ENCODE measurements at places on chromosomes 3 and 15.

GRCh38 chr15:63703641-63704240 is 106.6 kb downstream of the FBXL22 start:
- no peak for DNase-seq

GRCh38 chr3:114929971-114930732 is 216.9 kb downstream of the ZBTB20 start:
- no peak for DNase-seq

GRCh38 chr3:80238152-80238551 is 470.4 kb upstream of the ROBO1 start:
- DNase-seq, result no peak

GRCh38 chr15:76565366-76565765 is 228.8 kb downstream of the ISL2 start:
- DNase-seq, result no peak

GRCh38 chr3:119562307-119562961 is 3.0 kb upstream of the CD80 start:
- DNase-seq, result no peak

DNA sequence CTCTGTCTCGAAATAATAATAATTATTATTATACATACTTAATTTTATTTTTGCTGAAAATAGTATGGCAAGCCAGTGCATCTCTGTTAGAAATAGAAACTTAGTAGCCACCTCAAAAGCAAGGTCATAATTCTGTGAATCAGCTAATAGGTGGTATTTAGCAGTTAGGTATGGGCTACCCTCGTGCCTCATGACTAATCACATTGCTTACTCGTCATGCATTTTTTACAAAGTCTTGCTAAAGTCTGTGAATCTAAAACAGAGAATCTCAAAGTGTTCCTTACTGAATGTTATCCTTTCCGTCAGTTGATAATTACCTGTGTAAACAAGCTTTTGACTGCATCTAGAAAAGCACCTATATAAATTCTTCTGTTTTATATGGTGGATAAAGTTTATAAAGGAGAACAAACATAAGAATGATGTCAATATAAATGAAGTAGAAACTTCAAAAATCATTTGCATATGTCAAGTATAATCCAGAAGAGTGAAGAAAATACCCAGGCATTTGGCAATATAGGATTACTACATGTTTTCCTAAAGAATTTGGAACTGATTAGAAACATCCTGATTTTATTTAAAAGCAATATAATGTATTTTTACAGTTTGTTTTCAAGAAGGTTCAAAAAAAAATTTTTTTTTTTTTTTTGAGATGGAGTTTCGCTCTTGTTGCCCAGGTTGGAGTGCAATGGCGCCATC is 6.2 kb downstream of the PPARG start:
- DNase-seq, result no peak

GRCh38 chr15:48963524-48964113 is at the start of gene SHC4:
Gene SHC4 (minus strand): TSS chr15:48963919. CDS start chr15:48963015, 904 bp downstream.
- DNase-seq, result peak; percentile 80

DNA sequence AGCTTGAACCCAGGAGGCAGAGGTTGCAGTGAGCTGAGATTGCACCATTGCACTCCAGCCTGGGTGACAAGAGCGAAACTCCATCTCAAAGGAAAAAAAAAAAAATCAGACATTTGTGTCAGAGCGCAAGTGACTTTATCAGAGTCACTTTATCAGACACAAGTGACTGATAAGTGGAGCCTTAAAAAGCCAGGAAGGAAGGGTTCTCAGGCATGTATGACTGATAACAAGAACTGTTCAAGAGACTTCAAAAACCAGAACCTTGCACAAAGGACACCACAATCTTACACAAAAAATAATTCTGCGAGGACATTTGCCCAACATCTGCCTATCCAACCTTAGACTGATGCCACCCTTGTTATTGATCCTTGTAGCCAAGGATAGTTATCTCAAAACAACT is 13.3 kb upstream of the CFAP44 start:
- DNase-seq, result no peak

GRCh38 chr15:25663515-25663914 is 199.6 kb downstream of the ATP10A start:
- no peak for DNase-seq

- no peak for DNase-seq
Measured at GRCh38 chr3:97823046-97824004, 1.5 kb downstream of the CRYBG3 start.

GRCh38 chr3:45092132-45093031 is 53.8 kb downstream of the CDCP1 start:
- DNase-seq, result no peak

DNA sequence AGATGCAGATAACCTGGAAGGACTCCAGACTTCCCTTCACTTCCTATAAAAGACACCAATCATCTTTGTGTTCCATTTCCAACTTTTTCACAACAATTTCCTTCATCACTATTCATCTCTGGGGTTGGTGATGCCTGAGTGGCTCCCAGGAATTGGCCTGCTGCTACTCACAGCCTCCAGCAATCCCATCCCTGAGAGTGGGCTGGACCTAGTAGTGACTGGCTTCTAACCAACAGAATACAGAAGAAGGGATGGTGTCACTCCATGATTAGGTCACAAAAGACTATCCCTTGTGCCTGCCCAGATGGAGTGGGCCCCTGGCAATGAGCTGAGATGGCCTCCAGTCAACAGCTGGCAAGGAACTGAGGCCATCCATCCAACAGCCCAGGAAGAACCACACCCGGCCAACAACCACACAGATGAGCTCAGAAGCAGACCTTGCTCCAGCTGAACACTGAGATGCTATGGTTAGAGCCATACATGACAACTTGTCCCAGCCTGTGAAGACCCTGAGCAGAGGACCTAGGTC is 20.9 kb downstream of the OCA2 start:
- no peak for DNase-seq

DNA sequence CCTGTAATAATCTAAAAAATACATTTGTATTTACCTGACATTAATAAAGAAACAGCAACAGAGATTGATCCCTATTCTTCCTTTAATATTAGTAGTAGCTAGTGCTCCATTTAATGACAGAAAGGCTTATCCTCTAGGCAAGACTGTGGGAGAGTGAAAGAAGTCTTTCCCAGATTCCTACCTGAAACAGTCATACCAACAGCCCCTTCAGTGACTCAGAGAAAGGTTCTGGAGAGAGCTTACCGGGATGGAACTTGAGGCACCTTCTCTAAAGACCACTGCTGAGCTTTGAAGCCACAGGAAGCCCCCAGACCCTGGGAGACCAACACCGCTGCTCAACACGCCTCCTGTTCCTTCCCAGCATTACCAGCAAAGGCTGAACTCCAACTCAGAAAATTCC is 66.9 kb upstream of the FGF12 start:
- no peak for DNase-seq

All from GM23338 (cell line).